ENCODE measurements at places on chromosomes 5 and 9.

- DNase-seq: no peak
These were observed 334.0 kb downstream of the PSAT1 start for GRCh38 chr9:78630966-78631365.

DNA sequence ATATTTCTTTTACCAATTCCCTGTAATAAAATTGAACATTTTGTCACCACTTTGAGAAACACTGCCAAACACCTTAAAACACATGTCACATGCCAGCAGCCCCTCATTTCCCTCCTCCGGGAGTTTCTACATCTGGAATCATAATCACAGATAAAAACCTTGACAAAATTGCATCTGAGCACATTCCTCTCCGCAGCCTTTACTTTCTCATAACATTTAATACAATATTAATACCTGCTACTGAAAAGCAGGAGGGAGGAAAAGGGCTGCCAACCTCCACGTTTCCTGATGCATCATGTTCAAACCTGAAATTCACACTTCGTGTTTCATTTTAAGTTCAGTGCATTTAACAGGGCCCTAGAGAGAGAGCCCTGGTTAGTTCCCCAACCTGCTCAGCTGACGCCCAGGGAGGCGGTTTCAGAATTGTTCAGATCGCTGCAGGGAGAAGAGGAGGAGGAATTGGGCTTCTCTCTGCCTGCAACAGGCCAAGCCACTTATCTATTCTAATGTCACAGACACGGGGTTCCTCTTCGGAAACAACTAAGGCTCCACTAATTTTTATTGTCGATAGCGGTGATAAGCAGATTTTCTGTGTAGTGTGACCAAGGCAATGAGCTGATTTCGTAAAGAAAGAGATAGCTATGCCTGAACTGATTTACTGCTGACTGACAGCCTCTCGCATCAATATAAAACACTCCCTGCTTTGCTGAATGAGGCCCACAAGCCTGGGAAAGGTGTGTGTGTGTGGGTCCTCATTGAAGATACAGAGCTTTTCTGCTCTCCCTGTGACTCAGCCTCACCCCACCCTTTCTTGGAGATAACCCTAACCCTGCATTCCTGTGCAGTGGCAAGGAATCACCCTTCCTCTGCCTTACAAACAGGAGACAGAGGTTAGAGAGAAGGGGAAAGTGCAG is 4.9 kb upstream of the LHX2 start:
- DNase-seq: no peak

- DNase-seq: no peak
These were observed 18.3 kb upstream of the ACSL6 start for GRCh38 chr5:132029609-132030330.

- DNase-seq: no peak
These were observed 1.8 kb downstream of the BNC2 start for GRCh38 chr9:16868701-16869100.

- no peak for DNase-seq
These were observed 217.6 kb downstream of the NDUFS4 start for GRCh38 chr5:53777864-53778618.

- DNase-seq: no peak
These were observed 14.3 kb downstream of the GPX3 start for GRCh38 chr5:151034422-151035379.

- no peak for DNase-seq
These were observed 45.2 kb downstream of the RNF130 start for GRCh38 chr5:180026320-180026719.

GRCh38 chr9:109383356-109383755 is 62.5 kb upstream of the EPB41L4B start:
- no peak for DNase-seq

- DNase-seq: no peak
These were observed 923 bp upstream of the ZBTB5 start for GRCh38 chr9:37466037-37466709.

DNA sequence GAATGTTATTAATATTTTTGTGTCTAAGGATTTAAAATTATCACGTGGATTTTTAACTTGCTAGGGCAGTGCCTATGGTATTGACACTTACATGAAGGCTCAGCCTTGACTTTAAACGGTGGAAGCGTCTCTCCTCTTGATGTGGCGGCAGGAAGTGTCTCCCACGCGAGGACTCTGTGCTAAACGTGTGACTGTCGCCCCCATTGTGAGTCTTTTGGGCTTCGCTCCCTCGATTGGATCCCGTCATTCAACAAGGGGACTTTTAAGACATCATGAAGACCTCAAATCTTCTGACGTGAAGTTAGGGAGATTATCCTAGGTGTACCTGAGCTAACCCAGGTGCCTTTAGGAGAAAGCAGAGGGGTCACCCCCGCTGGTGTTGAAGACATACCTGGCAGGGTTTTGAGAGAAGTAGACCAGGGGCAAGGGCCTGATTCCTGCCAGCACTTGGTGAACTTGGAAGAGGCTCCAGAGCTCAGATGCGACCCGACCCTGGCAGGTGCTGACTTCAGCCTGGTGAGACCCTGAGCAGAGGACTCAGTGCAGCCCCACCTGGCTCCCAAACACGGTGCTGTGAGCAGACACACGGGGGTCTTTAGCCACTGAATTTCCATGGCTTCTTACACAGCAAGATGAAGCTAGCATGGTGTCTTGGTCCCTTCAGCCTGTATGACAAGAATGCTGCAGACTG is 55.7 kb upstream of the IRX4 start:
- no peak for DNase-seq

- DNase-seq: no peak
These were observed 99.1 kb upstream of the CKMT2 start for GRCh38 chr5:81134066-81134465.

DNA sequence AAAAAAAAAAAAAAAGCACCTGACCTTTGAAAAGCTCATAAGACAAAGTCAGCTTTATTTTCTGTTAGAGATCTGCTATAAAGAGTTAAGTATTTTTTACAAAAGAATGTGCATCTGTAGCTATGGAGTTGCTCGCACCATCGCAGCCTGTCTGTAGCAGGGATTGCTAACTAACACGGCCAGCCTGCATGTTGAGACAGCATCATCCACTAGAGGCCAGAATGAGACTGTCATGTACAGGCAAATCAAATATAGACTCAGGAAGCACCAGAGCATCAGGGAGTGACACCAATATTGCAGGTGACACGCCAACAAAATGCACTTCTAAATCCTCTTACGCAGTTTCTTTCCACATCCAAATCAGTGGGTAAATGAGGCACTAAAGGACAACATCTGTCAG is 136.3 kb upstream of the RASEF start:
- no peak for DNase-seq

- no peak for DNase-seq
These were observed 92.8 kb downstream of the MVB12B start for GRCh38 chr9:126419475-126419874.

GRCh38 chr5:33476992-33477391 is 36.2 kb downstream of the TARS1 start:
- DNase-seq: no peak

Measured in stimulated activated CD8-positive, alpha-beta memory T cell treated with anti-CD3 and anti-CD28 coated beads, Interleukin-7, amount 100 ng/mL, for 4 hours (primary cell).